Common myeloid progenitor, CD34-positive (primary cell): ENCODE measurements at places on chromosomes 5 and 9.

GRCh38 chr9:83544002-83544698, 5.9 kb upstream of the FRMD3 start:
- peaks cover 5% of the 10 kb centered on the region for H3K27me3 ChIP-seq

- no peak overlapping the region for H3K27ac ChIP-seq
- no peak overlapping the region for H3K4me3 ChIP-seq
- H3K36me3 ChIP-seq = no peaks in the 10 kb centered on the region
- peaks cover 8% of the 10 kb centered on the region for H3K4me1 ChIP-seq
Observed at GRCh38 chr5:179485845-179486575, 64.3 kb upstream of the RUFY1 start.

DNA sequence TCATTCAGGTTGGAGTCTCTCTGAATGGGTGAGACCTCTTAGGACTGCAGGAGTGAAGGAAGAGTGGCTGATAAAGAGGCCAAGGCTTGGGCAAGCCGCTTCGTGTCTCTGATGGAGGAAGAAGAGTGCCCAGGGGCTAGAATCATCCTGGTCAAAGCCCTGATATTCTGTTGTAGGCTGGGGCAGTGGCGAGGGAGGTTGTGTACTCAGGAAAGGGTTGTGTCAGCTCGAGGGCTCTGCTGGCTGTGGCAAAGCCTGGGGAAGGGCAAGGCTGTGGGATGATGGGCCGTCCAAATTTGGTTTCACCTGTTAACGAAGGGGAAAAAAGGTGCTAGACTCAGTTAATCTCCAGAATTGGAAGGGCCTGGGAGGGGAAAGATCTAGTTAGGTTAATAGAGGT, 2.4 kb upstream of the TRMT10B start:
- H3K36me3 ChIP-seq = no peaks in the 10 kb centered on the region
- no peak overlapping the region for H3K27ac ChIP-seq
- H3K4me1 ChIP-seq = peaks cover 15% of the 10 kb centered on the region
- H3K4me3 ChIP-seq = no peak overlapping the region
- no peaks in the 10 kb centered on the region for H3K27me3 ChIP-seq

GRCh38 chr5:80884086-80884813, 75.9 kb upstream of the RASGRF2 start:
- peaks cover 12% of the 10 kb centered on the region for H3K36me3 ChIP-seq
- no peaks in the 10 kb centered on the region for H3K27me3 ChIP-seq
- H3K4me1 ChIP-seq = no peaks in the 10 kb centered on the region
- no peak for DNase-seq
- H3K27ac ChIP-seq = no peak overlapping the region
- no peak overlapping the region for H3K4me3 ChIP-seq

DNA sequence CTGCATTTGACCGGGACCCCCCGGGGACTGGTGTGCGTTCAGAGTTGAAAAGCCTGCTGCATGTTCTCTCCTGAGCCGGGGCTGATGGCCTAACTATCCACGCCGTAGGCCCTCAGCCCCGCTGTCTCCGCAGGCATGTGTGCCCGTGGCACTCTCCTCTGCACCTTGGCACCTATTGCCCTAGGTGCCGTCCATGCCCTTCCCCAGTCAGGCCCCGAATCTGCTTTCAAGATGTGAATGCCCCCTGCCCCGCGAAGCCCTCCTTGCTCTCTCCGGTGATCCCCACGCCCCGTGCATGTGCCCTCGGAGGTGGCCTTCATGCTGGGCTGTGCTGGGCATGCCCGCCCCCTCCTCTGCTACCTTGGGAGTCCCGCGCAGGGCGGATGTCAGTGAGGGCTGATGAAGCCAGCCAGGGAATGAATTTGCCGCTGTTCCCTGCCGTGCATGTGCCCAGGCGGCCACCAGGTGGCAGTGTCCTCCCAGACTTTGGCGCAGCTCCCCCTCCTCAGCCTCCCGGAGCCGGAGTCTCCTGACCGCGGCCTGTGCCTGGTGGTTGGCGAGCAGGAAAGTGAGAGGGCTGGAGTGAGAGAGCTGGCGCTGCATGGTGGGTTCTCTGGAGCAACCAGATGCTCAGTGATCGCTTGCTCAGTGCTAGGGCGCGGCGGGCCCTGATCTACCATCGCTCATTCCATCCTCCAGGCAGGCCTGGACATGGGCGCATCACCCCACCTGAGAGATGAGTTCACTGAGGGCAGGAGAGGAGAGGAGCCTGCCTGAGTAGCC, 112.9 kb upstream of the LMX1B start:
- no peaks in the 10 kb centered on the region for H3K36me3 ChIP-seq
- peak; percentile 83 for DNase-seq
- H3K27ac ChIP-seq = no peak overlapping the region
- H3K4me1 ChIP-seq = peaks cover 49% of the 10 kb centered on the region

GRCh38 chr9:131776473-131776872, 36.6 kb upstream of the RAPGEF1 start:
- no peak overlapping the region for H3K4me3 ChIP-seq
- H3K27ac ChIP-seq = no peak overlapping the region
- no peaks in the 10 kb centered on the region for H3K36me3 ChIP-seq

GRCh38 chr5:119309326-119309725, 46.5 kb upstream of the TNFAIP8 start:
- peaks cover 41% of the 10 kb centered on the region for H3K4me1 ChIP-seq
- DNase-seq = no peak
- H3K27me3 ChIP-seq = no peaks in the 10 kb centered on the region
- H3K27ac ChIP-seq = no peak overlapping the region
- H3K36me3 ChIP-seq = no peaks in the 10 kb centered on the region
- H3K4me3 ChIP-seq = no peak overlapping the region

DNA sequence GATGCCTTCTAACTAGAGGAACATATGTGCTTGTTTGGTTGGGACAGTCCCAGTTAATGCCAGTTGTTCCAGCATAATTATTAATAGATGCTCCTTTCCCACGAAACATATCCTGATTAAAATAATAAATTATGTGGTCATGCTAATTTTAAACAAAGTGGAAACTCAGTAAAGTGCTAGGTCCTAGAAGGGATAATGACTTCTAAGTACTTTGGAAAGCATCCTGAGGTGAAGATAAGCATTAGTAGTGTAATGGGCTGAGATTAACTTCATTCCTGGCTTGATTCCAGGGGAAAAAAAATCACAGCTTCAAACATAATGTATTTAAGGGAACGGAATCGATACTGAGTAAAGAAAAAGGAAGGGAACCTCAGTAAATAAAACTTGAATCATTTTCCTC, 213.7 kb upstream of the SNX2 start:
- H3K27me3 ChIP-seq = no peaks in the 10 kb centered on the region
- no peak overlapping the region for H3K27ac ChIP-seq
- DNase-seq = no peak
- H3K4me3 ChIP-seq = no peak overlapping the region
- H3K4me1 ChIP-seq = no peaks in the 10 kb centered on the region

DNA sequence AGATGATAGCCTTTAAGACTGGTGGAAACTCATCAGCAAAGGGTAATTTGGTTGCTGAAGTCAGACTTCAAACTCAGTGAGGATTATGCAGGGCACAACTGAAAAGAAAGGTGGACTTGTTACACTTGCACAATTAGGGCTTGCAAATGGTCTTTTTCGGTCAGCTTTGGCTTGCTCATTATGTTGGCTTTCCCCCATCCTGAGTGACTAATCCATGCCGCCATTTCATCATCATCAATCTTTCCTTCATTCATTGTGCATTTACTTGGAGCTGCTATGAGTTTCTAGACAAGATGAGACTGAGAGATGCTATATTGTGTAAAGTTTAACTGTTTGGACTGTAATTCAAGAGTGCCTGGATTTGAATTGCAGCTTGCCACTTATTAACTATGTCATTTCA, 134.8 kb upstream of the PPP1R2B start:
- H3K27ac ChIP-seq = no peak overlapping the region
- no peak overlapping the region for H3K4me3 ChIP-seq
- H3K4me1 ChIP-seq = no peaks in the 10 kb centered on the region
- H3K36me3 ChIP-seq = no peaks in the 10 kb centered on the region
- DNase-seq = no peak

- no peak overlapping the region for H3K27ac ChIP-seq
- no peaks in the 10 kb centered on the region for H3K27me3 ChIP-seq
- H3K4me3 ChIP-seq = no peak overlapping the region
- no peaks in the 10 kb centered on the region for H3K4me1 ChIP-seq
- H3K36me3 ChIP-seq = peaks cover 6% of the 10 kb centered on the region
Observed at GRCh38 chr5:96753848-96754247, 53.9 kb downstream of the ERAP1 start.

DNA sequence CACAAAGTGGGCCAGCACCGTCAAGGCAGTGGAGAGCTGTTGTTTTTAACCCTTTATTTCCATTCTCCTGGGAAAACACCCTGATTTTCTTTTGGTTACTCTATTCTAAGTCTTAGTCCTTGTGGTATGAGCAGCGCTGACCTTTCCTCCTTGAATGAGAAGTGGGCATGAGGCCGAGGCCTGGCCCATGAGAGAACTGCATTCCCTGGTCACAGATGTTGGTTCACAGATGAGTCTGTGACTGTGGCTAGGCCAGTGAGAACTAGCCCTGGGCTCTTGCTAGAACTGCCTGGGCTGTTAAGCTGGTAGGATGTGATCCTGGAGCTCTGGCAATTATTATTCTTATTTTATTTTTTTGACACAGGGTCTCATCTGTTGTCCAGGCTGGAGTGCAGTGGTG, 71.7 kb upstream of the KLF9 start:
- H3K27me3 ChIP-seq = no peaks in the 10 kb centered on the region
- no peaks in the 10 kb centered on the region for H3K4me1 ChIP-seq
- no peak overlapping the region for H3K4me3 ChIP-seq
- DNase-seq = no peak
- H3K36me3 ChIP-seq = no peaks in the 10 kb centered on the region

DNA sequence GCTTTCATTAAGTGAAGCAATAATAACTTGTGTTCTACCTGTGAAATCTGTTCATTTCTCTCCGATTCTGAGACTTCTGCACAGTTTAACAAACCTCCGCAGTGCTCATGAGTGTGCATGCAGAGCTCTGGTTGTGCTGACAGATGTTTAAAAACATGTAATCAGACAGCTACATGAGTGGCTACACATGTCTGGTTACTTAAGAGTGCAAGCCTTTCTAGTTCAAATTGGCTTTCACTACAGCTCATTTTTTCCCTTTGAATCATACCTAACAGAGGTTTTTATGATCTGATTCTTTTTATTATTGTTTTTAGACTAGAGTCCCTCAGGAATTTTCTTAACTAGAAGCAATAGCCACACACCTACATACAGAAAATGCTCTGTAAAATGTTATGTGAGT, 310.2 kb downstream of the ARRDC3 start:
- no peaks in the 10 kb centered on the region for H3K4me1 ChIP-seq
- no peak overlapping the region for H3K27ac ChIP-seq
- no peak for DNase-seq
- no peak overlapping the region for H3K4me3 ChIP-seq

DNA sequence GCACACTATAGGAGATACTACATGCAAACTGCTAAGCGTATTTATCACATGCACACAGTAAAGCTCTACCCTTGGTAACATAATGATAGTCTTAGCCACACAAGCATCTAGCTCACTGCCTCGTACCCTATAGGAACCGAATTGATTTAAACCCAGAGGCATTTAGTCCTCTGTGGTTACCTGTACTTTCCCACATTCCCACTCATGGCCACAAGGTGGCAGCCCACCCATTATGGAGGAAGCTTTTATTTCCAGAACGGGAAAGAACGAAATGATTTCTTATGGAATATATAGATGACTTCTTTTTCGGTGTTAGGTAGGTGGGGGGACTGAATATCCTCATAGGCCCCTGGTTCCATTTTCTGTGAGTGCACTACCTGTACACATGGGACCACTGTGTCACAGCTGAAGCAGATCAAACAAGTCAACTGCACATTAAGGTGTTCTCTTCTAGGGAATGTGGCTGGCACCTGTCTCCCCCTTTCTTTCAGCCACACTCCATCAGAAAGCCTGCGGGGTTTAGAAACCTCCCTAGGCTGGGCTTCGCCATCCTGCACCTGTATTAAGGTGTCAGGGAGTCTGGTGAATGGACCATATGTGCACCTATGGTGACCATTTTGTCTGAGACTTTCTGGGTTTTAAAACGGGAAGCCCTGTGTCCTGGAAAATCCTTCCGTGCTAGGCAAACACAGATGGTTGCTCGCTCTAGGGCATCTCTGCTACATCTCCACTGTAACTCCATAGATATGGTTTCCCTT, 313.2 kb downstream of the SLIT3 start:
- H3K27ac ChIP-seq = no peak overlapping the region
- no peaks in the 10 kb centered on the region for H3K36me3 ChIP-seq
- no peak overlapping the region for H3K4me3 ChIP-seq
- peak; percentile 55 for DNase-seq
- no peaks in the 10 kb centered on the region for H3K4me1 ChIP-seq

DNA sequence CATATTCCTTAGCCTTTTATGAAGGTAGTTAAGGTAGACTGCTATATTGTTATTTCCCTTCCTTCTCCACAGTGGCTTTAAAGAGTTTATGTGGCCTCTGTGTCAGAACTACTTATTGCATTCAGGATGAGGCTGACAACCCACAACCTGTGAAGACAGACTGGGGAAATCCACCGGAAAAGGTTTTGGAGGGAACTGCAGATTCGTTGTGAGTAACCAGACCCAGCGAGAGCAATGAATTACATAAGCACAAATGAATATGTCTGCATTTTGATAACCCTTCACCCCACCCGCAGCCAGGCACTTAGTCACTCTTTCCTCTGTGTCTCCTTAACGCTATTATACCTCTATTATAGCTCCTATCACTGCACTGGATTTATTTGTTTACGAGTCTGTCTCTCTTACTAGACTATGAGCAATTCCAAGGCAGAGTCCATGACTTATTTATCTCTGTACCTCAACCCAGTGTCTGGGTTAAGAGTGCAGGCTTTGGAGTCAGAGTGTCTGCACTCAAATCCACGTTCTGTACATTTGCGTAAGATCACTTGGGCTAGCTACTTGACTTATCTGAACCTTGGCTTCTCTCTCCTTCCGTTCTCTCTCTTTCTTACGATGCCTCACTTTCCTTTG, 19.2 kb downstream of the KCTD16 start:
- no peaks in the 10 kb centered on the region for H3K36me3 ChIP-seq
- H3K27me3 ChIP-seq = no peaks in the 10 kb centered on the region

DNA sequence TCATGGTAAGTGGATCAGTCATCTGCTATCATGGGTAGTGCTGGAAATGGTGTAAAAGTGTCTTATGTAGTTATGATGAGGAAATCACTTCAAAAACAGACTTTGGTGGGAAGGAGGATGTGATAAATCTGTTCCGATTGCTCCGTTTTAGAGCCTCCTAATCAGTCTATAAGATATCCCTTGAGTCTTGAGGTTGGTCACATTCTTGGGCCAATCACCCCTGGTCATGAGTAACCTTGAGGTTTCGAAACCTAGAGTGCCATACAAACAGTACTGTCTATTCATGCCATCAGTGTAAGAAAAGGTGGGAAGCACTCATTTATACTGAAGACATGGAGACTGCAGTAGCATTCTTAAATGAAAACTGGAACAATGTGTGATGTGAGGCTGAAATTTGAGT, 45.8 kb downstream of the LRRTM2 start:
- peaks cover 16% of the 10 kb centered on the region for H3K4me1 ChIP-seq
- DNase-seq = no peak
- peaks cover 13% of the 10 kb centered on the region for H3K36me3 ChIP-seq
- H3K27ac ChIP-seq = no peak overlapping the region
- no peaks in the 10 kb centered on the region for H3K27me3 ChIP-seq
